ENCODE measurements at places on chromosomes 6 and 20.

GRCh38 chr20:50571466-50571865, 61.3 kb downstream of the PTPN1 start:
- DNase-seq: no peak

DNA sequence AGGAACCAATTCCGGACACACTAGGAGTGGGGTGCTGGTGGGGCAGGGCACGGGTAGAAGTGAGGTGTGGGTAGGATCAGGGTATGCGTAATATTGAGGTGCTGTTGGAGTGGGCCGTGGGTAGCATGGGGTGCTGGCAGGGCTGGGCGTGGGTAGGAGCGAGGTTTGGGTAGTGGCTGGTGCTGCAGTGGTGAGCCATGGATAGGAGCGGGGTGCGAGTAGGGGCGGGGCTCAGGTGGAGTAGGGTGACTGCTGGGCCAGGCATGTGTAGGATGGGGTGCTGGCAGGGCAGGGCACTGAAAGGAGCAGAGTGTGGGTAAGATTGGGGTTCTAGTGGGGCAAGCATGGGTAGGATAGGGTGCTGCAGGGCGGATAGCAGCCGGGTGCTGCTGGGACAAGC, 114.2 kb upstream of the DUSP22 start:
- no peak for DNase-seq

- DNase-seq: no peak
Observed at GRCh38 chr6:74410630-74411029, 714.6 kb downstream of the CD109 start.

- DNase-seq: no peak
Observed at GRCh38 chr6:88367248-88367647, 201.1 kb upstream of the CNR1 start.

DNA sequence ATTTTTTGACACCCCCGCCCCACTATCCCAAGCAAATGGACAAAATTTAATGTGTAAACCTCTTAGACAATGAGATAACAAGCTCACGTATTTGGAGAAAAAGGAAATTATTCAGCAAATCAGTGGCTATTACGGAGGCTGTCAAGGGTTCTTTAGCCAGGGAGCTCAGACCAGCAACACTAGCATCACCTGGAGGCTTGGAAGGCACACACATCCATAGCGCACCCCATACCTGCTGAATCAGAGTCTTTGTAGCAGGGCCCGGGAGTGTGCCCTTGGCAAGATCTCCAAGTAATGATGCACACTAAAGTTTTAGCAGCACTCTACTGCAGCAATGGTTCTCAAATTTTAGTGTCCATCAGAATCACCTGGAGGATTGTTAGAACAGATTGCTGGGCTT, 223.2 kb upstream of the BTBD3 start:
- DNase-seq: no peak

GRCh38 chr6:156953479-156954146, 176.4 kb downstream of the ARID1B start:
- DNase-seq: no peak

- DNase-seq: no peak
Observed at GRCh38 chr6:20696676-20697075, 162.4 kb downstream of the CDKAL1 start.

GRCh38 chr20:34055290-34055689, 56.8 kb downstream of the EIF2S2 start:
- DNase-seq: no peak

GRCh38 chr20:1861347-1861976, 33.7 kb upstream of the SIRPA start:
- DNase-seq: no peak

DNA sequence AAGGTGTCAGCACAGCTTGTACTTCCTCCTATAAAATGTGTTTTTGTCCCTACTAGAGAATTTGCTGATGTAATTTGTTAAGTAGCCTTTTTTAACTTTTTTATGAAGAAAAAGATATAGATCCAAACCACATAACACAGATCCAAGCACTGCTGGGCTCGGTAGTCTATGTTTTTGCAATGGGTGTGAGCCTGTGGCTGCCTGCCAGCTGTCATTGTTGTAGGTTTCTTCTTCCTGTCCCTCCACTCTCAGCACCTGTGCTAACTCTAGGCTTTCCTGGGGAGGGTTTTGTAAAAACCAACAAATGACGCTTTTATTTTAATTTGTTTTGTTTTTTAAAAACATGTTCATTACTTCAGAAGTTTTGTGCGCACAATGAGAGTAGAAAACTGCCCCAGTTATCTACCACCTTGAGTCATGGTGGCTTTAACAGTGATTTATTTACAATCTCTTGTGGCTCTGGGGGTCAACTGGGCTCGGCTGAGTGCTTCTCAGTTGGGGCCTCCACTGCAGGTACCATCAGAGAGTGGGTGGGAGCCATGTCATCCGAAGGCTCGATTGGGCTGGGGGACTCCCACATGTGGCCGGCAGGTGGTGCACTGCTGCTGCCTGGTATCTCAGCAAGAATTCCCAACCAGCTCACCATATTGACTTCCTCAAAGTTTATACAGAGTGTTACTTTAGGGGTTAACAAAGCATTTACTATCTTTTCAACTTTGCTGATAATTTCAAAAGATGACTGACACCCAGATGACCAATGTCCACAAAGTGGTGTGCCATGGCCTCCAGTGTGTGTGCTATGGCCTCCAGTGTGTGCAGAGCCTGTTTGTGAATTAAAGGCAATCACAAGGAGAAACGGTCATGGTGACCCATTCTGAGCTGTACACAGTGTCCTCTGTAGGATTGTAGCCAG, 3.0 kb upstream of the CCR6 start:
- DNase-seq: peak; percentile 45

GRCh38 chr6:2794171-2794730, 29.1 kb downstream of the WRNIP1 start:
- no peak for DNase-seq

- DNase-seq: no peak
Observed at GRCh38 chr20:50226093-50226974, 35.7 kb downstream of the CEBPB start.

DNA sequence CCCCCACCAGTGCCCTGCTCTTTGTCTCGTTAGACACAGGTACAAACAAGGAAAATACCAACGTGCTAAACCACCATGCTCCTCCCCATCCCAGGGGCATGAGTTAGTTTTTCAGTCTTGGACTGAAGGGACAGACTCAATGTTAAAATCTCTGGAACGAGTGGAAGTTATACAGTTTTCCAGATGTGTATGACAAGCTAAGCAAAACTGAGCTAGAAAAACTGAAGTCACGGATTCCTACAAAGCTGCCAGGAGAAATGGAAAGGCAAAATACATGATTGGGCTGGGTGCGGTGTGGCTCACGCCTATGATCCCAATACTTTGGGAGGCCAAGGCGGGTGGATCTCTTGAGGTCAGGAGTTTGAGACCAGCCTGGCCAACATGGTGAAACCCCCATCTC, 34.3 kb upstream of the QKI start:
- DNase-seq: no peak

DNA sequence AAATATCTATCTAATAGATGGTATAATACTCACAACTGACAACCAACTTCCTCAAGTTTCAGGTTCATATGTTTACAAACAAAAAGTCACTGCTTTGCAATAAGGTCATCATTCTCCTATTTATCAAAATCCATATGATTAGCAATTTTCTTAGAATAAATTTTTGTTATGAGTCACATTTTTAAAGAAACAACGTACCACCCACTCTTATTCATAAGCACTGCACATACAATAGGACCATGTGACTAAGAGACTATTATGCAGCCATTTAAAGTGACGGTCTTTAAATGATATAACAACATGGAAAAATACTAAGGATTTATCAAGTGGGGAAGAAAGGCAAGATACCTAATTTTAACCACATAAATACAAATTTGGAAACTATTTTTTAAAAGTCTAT, 40.0 kb downstream of the REPS1 start:
- no peak for DNase-seq

DNA sequence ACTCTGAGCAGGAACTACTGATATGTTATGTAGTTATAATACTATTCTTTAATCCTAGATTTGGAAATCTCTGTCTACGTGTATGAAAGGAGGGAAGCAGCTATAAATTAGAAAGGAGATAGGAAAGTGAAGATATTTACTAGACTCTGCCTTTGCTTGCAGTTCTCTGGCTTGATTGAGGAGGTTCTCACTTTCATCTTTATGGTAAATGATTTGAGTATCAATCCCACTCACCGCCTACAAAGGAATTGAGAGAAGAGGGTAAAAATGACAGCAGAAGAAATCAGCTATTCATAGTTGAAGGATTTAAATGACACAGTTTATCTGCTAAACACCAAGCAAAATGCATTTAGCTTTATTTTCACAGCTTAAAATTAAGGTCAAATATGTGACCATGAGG, 67.3 kb downstream of the FAM229B start:
- no peak for DNase-seq

DNA sequence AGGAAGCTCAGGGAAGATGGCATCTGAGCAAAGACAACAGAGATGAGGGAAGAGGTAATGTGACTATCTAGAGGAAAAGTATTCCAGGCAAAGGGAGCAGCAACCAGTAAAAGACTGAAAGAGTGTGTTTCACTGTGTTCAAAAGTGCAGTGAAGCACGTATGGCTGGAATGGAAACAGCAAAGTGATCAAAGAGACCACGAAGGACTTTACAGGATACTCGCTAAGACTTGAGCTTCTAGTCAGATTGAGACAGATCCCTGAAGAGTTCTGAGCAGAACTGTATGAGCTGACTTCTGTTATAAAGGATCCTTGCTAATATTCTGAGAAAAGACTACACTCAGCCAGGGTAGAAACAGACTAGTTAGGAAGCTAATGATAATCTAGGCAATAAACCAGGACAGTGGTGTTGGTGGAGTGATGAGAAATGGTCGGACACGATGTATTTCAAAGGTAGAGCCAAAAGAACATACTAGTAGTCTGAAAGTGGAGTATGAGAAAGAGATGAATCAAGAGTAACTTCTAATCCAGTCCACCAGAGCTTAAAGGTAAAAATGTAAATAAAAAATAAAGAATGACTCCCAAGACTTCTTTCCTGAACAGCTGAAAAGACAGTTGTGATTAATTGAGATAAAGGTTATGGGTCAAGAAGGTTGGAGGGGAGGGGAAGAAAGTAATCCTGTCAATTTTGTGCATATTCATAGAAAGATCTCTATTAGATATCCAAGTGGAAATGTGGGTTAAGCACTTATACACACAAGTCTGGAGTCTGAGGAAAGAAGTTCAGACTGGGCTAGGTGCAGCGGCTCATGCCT, 14.2 kb downstream of the SEC63 start:
- DNase-seq: no peak

Data from activated naive CD4-positive, alpha-beta T cell treated with Interleukin-2 at 50 U/mL for 16 hours (primary cell).